ENCODE measurements at places on chromosomes 7 and 10. TPM values are rescaled to one million over a fixed set of nuclear protein-coding genes. Genes with fewer than 3 reads are reported as not detected.

GRCh38 chr10:28248092-28248491 lies 54.8 kb downstream of the MPP7 start:
- ATAC-seq: no peak

The IDI2 gene
- not detected for total RNA-seq

The FRMPD2 gene
- not detected for total RNA-seq

The C7orf33 gene
- total RNA-seq: not detected

DNA sequence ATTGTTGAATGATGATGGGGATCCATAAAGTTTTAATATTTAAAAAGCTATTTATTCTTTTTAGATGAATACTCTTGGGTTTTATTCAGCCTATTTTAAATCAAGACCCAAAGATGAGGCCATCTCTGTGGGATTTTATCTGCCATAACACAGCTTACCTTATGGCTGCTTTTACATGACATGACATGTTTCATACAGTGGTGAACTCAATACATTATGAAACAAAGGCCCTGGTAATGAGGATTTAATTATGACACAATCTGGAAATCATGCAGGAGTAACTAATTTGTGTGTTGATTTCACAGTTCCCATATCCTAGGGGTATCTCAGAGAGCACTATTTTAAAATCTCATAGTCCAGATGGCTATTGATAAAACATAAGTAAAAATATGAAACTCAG lies 661.8 kb upstream of the FZD8 start:
- ATAC-seq: no peak

The CYP2C18 gene
- not detected for total RNA-seq

DNA sequence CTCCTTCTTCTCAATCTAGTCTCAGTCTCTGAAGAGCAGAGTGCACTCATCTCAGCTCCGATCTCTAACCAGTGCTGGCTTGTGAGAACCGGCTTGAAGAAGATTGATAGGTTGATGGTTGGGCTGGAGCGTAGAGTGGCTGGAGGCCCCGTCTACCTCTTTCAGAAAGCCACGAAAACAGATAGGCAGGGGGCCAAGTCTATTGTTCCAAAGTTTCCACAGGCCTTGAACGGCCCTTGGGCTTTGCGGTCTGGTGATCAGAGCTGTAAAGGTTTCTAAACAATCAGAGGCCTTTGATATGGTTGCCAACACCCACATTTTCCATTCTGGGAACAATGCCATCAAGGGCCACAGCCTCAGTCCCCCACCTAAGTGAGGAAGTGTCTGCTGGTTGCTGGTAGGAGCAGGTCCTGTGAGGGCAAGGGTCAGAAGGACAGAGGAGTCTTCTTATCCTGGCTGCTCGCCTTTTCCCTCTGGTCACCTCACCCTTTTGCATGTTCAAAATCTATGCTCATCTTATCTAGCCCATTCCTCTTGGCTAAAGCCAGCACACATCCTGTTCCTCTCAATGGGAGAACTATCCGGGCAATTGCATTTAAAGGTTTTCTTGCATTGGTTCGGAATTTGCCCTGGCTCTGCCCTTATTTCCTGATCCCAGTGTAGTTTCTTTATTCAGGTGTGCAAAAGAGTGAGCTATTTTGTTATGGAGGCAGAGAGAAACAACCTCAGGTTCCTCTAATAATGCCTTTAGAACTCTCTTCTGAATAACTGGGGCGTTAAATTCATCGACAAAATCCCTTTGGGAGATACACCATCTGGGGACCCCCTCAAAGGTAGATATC lies 70.3 kb upstream of the KMT2E start:
- peak; percentile 10 for ATAC-seq

Data from gastroesophageal sphincter (tissue), 4 donors.